ENCODE measurements at places on chromosomes 3 and 15.
A peak's percentile ranks its signal among the peaks of the same experiment; 100 is the strongest.

GRCh38 chr15:80887148-80887547 lies 102.5 kb downstream of the MESD start:
- peak; percentile 22 for DNase-seq

- no peak for DNase-seq
Observed at GRCh38 chr3:45950131-45950530, 6.9 kb downstream of the CXCR6 start.

- DNase-seq = no peak
Observed at GRCh38 chr15:100920516-100921135, 1.5 kb downstream of the LRRK1 start.

- peak; percentile 58 for DNase-seq
Observed at GRCh38 chr3:55692957-55693558, 206.0 kb upstream of the WNT5A start.
